H9 (cell line): ENCODE measurements at places on chromosomes 6 and 20.

- no peak for DNase-seq
These were observed 8.6 kb upstream of the YTHDF1 start for GRCh38 chr20:63224412-63225081.

GRCh38 chr6:53945765-53946407 is 151.1 kb downstream of the LRRC1 start:
- no peak for DNase-seq

DNA sequence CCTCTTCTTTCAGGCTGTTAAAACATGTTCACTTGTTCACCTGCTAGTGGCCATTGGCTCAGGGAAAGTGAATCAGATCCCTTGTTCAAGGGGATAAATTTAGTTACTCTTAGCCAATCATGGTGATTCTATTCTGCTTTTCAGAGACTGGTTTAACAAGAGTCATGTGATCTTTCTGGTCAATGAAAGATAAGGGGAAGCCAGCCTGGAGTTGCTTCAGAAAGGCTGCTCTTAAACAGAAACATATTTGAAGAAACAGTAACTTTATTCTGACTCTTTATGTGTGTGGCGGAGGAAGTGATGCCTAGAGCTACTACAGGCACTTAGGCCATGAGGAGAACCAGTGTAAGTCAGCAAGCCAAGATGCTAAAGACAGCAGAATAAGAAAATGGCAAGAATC is 28.1 kb upstream of the AHI1 start:
- DNase-seq, result no peak

DNA sequence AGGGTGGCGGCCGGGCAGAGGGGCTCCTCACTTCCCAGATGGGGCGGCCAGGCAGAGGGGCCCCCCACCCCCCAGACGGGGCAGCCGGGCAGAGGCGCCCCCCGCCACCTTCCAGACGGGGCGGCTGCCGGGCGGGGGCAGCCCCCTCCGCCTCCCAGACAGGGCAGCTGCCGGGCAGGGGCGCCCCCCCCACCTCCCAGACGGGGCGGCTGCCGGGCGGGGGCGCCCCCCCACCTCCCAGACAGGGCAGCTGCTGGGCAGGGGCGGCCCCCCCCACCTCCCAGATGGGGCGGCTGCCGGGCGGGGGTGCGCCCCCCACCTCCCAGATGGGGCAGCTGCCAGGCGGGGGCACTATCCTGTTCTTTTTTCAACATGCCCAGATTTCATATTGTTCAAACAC is 78.2 kb upstream of the DST start:
- DNase-seq, result no peak

DNA sequence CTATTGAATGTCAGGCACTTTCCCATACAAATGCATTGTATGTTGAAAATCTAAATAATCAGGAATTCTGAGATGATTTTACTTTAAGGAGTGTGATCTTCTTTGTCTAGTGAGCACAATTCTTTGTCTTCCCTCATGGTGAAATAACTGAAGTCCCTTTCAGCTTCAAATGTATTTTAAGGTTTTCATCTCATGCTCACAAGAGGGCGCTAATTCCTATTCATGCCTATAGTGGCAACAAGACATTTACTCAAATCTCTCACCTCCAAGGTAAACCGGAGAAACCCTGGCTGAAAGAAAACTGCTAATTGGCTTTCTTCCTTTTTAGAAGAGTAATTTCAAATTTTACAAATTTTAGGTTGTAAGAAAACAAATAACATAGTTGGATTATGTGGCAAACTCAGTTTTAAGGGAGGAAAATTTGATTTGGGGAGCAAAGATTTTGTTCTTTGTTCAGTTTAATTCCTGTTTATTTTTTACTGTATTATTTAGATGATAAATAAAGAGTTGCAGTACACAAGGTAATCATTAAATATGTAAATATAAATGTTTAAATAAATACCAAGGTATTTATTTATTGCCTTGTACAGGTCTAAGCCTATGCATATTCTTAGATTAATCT is 69.1 kb downstream of the SLC35F1 start:
- no peak for DNase-seq

GRCh38 chr20:18005170-18005989 is 36.6 kb downstream of the MGME1 start:
- DNase-seq, result peak; percentile 47

DNA sequence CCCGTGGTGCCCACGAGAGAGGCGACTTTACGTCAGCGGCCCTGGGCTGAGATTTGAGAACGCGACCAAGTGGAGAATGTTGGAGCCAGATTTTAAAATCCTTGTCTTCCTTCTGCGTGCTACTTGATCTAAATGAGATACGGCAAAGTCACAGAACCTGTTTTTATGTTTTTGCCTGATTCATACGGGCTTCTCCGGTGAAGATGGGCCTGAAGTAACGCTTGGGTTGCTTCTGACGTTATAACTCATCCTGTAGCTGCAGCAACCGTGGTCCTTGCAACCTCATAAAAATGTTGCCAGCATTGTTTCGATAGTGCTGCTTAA is 462 bp upstream of the SLC35B3 start:
- DNase-seq, result no peak

GRCh38 chr20:11098888-11099287 is 425.1 kb upstream of the JAG1 start:
- no peak for DNase-seq

DNA sequence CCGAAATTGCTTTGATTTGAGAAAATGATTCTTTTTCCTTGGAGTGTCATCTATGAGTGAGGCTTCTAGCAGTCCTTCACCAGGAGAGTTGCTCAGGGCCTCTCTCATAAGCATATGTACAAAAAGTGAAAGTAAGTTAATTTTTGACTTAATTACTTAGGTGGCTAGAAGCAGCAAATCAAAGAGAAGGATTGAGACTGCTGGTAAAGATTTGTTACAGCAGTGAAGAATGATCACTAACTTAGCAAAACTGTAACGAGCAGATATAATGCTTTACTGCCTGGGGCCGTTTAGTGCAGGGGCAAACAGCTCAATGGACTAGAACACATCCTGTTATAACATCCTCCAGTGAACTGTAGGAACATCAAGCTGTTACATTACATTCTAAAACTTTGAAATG is 167.8 kb upstream of the RIPOR2 start:
- no peak for DNase-seq

- DNase-seq, result no peak
These were observed 439.2 kb downstream of the PKHD1 start for GRCh38 chr6:51648236-51648635.

DNA sequence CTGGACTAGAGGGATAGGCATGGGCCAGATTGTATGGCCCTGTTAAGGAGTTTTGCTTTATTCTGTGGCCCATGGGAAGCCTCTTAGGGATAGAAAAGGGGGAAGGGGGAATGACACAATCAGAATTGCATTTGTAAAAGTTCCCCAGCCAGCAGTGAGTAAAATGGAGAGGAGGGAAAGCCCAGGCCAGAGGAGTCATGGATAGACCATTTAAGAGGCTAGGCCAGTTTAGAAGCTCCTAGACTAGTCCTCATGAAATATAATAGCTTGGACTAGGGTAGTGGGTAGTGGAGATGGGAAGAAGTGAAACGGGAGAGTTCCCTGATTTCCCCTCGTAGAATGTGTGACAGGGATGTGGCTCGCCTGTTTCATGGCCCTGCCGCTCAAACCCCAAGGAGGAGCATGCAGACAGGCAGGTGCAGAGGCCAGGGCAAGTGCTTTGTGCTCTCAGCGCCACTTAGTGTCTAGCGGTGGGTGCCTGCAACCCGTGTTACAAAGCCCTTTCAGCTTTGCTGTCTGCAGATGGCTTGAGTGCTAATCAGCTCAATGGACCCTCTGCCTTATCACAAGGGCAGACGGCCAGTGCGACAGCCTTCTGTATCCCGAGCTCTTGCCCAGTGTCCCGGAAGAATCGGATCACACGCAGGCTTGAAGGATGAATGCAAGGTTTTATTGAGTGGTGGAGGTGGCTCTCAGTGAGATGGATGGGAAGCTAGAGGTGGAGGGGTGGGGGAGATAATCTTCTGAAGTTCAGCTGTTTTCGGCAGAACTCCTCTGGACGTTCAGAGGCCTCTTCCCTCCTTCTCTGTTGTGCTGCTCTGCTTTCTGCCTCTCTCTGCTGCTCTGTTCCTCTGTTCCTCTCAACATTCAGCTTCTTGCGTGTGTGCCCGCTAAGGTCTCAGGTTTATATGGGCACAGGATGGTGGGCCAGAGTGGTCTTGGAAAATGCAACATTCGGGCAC is 141.1 kb downstream of the CEP57L1 start:
- DNase-seq, result peak; percentile 93

- no peak for DNase-seq
These were observed 444.1 kb downstream of the CBLN4 start for GRCh38 chr20:55561259-55561658.
